ENCODE measurements at places on chromosomes 6 and 20.
A peak's percentile ranks its signal among the peaks of the same experiment; 100 is the strongest.

- DNase-seq = peak; percentile 60
These were observed at the start of gene SLC18B1 for GRCh38 chr6:132797951-132798868. TSS of gene SLC18B1 (minus strand) at chr6:132798637. CDS start at chr6:132798456, 181 bp downstream.

GRCh38 chr6:32173051-32173727 lies 2.7 kb downstream of the AGPAT1 start:
- DNase-seq = no peak

- no peak for DNase-seq
These were observed 177.3 kb downstream of the COL9A1 start for GRCh38 chr6:70125602-70126001.

GRCh38 chr6:70507161-70507560 lies 59.6 kb upstream of the SDHAF4 start:
- no peak for DNase-seq

DNA sequence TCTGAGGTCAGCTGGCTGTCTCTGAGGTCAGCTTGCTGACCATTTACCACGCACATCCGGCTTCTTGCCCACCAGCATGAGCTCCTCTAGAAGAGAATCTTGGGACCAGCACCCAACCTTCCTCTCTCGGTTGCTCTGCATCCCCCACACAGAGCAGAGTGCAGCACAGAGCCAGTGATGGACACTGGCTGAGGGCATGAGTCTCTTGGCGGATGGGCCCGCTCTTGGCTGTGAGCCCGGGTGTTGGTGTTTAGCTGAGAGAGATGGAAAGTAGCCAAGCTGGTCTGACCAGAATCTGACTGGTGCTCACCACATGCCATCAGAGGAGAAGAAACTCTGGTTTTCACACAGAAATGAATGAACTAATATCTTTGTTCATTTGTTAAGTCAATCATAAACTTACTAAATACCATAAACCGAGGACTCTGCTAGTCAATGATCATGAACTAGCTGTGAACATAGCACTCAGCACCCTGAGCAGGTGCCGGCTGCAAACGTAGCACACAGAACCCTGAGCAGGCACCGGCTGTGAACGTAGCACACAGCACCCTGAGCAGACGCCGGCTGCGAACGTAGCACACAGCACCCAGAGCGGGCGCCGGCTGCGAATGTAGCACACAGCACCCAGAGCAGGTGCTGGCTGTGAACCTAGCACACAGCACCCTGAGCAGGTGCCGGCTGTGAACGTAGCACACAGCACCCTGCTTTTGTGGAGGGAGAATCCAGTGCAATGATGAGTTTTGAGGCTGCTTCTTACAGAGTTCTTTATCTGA lies 10.4 kb upstream of the THBS2 start:
- no peak for DNase-seq

DNA sequence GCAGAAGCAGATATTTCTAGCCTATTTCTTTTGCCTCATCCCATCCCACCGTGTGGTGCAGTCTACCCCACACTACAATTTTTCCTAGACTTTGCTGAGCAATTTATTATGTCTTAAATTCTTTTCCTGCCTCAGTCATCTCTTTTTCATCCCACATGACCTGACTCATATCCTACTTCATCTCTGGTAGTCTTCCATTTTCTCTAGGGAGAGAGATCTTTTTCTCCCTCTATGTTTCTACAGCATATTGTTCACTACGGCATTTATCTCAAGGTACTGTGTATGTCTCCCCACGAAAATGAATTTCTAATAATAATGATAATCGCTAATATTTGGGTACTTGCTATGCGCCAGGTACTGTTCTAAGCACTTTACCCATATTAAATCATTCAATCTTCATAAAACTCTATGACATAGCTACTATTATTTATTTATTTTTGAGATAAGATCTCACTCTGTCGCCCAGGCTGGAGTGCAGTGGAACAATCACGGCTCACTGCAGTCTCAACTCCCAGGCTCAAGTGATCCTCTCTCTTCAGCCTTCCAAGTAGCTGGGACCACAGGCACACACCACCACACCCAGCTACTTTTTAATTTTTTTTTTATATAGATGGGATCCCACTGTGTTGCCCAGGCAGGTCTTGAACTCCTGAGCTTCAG lies 15.6 kb downstream of the PDSS2 start:
- DNase-seq = no peak

DNA sequence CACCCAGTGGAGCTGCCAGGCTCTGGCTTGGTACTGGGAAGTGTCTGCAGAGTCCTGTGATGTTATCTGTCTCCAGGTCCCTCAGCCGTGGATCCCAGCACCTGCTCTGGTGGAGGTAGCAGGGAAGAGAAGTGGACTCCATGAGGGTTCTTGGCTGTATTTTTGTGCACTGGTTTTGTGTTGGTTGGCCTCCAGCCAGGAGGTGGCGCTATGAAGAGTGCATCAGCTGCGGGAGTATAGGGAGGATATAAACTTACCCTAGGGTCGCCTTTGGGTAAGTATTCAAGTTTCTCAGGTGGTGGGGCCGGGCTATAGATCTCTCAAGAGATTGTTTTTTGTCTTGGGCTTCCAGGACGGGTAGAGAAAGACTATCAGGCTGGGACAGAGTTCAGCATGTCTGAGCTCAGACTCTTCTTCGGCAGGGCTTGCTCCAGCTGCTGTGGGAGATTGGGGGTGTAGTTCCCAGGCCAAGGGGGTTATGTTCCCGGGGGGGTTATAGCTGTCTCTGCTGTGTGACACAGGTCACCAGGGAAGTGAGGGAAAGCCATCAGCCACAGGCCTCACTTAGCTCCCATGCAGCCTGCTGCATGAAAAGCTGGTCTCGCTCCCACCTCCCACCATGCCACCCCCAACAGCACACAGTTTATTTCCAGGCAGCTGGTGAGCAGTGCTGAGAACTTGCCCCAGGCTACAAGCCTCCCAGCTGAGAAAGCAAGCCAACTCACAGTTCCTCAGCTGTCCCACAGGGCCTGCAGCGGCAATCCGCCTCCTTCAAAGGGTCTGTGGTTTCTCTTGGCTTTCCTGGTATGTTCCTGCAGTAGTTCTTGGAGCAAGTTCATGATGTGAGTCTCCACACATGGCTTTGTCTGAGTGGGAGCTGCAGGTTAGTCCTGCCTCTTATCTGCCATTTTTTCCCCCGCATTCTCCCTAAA lies 115.7 kb downstream of the AIG1 start:
- no peak for DNase-seq

DNA sequence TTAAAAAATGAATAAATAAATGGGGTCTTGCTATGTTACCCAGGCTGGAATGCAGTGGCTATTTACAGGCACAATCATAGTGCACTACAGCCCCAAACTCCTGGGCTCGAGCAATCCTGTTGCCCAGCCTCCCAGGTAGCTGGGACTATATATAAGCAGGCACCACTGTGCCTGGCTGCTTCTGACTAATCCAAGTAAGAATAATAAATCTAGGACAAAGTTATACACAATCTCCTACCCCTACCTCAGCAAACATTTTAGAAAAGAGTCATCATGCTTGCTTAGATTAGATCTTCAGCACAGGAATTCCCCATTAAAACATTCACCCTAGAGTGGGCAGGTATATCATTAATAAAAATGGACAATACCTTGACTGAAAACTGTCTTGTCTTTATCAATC lies 124.6 kb downstream of the REV3L start:
- DNase-seq = no peak

DNA sequence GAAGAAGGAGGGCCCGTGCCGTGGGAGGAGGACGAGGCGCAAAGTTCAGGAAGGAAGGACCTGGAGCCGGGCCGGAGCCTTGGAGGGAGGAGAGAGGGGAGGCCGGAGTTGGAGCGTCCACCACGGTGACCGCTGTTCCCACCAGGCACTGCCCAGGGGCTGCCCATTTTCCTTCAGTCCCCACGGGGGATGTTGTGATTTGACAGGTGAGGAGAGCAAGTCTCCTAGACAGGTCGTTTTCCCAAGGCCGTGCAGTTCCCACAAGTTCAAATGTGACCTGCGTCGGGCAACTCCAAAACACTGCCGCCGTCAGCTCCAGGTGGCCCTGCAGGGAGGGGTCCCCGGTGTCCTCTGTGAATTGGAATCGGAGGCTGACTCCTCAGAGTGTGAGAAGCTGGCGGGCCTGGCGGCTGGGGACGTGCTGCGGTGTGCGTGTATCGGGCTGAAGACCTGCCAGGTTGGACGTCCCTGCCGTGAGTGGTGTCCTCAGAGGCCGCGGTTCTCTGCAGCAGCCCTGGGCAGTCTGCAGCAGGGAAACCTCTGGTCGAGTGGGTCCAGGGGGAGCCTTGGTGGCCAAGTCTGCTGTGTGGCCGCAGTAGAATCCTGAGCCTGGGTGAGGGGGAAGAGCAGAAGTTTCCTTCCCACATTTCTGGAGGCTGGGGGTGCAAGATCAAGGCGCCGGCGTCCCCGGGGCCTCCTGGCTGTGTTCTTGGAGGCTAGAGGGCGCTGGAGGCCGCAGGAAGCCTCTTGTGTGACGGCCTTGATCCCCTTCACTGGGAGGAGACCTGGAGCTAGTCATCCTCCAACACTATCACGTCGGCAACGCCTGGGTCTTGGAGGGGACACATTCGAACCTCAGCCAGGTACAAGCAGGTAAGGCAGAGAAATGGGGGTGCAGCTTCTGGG lies 115.1 kb upstream of the FRMD1 start:
- no peak for DNase-seq

DNA sequence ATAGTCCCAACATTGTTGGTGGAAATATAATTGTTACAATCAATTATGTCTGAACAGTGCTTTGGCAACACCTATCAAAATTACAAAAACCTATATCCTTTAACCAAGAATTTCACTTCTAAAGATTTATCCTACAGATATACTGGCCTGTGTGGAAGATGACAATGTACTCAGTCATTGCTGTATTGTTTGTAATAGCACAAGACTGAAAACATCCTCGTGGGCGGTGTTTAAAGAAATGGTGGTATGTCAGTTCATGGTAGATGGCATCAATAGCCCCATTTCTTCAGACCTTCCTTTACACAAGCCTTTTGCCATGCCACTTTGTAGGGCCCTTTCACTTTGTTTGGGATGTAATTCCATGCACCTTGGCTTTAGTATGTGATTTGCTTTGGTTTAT lies 9.8 kb upstream of the TPBG start:
- DNase-seq = no peak

DNA sequence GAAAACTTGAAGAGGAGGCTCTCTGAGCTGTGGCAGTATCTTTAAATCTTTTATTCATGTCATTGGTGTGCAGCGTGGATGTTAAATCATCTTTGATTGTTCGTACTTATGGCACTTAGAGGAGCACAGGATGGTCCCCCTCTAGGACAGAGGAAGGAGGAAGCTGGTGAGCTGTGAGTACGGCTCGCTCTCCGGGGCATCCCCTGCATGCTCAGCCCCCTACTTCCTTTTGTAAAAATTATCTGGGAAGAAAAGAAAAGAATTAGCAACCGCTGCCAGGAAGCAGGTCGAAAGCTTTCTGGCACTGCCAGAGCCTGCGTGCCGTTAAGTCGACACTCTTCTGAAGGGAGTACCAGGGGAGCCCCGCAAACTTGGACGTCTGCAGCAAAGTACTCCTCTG lies 158.5 kb downstream of the SYNDIG1 start:
- no peak for DNase-seq

GRCh38 chr20:8589956-8590355 lies 457.9 kb downstream of the PLCB1 start:
- no peak for DNase-seq

DNA sequence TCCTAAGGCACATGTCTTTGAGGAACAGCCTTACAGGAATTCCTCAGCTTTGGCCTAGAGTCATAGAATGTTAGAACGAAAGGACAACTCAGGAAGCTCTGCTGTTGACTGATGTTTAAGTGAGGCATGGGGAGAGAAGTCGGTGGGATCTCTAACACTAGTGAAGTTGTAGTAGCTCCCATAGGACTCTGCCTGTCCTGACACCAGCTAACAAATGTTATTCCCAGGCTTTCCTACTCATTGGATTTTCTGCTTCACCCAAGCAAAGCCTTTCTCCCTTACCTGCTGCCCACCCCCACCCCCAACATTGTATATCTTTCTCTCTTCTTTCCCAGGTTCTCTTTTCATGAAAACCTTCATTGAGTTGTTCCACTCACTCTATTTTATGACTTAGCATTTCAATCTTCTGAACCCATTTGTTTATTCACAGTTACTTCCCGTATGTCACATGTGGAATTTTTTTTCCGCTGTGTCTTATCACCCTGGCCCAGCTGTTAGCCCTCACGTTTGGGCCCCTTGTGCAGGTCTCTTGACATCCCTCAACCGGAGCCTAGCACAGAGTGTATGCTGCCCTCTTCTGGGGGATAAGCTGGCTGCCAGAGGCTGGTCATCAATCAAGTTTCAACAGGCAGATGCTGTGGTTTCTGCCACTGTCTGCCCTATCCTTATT lies 39.2 kb upstream of the RNF8 start:
- peak; percentile 26 for DNase-seq

- peak; percentile 67 for DNase-seq
These were observed 3.3 kb downstream of the PLN start for GRCh38 chr6:118551063-118552053.

DNA sequence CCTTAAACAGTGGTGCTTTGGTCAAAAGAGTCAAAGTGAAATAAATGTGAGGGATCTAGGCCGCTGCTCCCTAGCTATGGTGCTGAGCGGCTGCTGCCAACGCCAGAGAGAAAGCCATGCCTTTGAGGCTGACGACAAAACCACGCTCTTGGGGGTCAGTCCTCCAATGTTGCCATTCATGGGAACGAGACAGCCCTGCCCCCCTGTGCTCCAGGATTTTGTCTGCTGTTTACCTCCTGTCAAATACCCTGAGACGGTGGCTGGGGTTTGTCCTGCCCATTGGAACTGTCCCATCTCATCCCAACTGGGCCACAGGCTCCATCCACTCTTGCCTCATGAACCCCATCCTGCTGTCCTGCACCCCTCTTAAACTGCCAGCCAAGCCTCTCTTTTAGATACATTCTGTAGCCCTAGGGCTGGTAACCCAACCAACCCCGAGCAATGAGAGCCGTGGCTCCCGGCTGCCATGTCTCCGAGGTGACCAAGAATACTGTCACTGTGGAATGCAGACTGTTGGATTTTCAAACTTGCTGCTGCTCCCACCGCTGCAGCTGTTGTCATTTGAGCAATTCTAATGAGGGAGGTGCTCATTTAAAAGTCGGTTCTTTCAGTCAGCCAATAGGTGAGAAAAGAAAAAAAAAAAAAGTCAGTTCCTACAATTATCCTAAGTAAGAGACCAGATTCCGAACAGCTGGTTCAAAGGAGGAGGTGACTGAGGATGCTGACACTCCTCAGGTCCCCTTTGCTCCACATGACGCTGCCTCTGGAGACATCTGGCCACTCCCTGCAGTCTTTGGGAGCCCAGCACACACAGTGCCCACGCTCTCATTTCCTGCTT lies 73.1 kb upstream of the QKI start:
- DNase-seq = no peak

- no peak for DNase-seq
These were observed 12.3 kb downstream of the DYNLT2 start for GRCh38 chr6:169738976-169739529.

DNA sequence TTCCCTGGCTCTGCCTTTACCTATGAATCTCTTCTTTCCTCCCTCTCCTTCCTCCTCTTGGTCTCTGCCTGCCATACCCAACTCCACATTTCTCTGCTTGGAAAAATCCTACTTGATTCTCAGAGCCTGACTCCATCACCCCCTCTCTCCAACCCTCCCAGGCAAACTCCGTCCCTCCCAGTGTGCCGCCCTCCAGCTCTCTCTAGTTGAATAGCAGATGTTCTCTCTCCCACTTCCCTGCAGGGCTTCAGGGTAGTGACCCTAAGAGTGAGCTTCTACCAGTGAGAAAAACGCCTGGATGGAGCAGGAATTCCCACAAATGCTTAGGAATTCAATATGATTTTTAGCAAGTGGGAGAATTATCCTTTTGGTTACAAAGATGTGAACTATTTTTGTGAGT lies 141.6 kb downstream of the MTHFD1L start:
- no peak for DNase-seq

- DNase-seq = no peak
These were observed 6.0 kb upstream of the RNF182 start for GRCh38 chr6:13918686-13919250.

All from cerebellar cortex (tissue), 1 donor.